ENCODE measurements at places on chromosomes 2 and 18.

- DNase-seq = no peak
Measured at GRCh38 chr18:67613731-67614130, 97.2 kb upstream of the DSEL start.

DNA sequence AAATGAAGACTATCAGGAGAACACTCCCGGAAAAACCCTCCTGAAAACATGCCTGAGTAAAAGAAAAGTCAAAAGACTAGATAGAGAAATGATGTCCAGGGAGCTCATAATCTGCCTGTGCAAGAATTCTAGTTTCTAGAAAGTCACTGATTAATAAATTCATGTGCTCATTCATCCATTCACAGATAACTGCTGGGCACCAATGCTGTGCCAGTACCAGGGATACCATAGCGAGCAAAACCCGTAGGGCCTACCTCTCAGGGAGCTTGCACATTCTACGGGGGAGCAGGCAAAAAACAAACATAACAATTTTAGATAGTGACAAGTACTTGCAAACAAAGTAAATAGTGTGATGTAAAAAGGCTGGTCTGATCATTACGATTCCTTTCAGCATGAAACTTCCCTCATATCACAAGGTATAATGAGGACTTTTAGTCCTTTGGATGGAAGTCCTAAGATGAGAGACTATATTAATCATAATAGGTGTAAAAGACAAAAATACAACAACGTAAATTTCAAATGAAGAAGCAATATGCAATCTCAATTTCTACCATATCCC is 289.9 kb downstream of the AFF3 start:
- no peak for DNase-seq

- no peak for DNase-seq
Measured at GRCh38 chr18:77811503-77811902, 561.9 kb downstream of the GALR1 start.

- DNase-seq = peak; percentile 98
Measured at GRCh38 chr2:64523666-64524603, at the start of gene AFTPH. AFTPH (plus strand) TSS chr2:64524328; CDS start chr2:64551475, 27,147 bp downstream.

DNA sequence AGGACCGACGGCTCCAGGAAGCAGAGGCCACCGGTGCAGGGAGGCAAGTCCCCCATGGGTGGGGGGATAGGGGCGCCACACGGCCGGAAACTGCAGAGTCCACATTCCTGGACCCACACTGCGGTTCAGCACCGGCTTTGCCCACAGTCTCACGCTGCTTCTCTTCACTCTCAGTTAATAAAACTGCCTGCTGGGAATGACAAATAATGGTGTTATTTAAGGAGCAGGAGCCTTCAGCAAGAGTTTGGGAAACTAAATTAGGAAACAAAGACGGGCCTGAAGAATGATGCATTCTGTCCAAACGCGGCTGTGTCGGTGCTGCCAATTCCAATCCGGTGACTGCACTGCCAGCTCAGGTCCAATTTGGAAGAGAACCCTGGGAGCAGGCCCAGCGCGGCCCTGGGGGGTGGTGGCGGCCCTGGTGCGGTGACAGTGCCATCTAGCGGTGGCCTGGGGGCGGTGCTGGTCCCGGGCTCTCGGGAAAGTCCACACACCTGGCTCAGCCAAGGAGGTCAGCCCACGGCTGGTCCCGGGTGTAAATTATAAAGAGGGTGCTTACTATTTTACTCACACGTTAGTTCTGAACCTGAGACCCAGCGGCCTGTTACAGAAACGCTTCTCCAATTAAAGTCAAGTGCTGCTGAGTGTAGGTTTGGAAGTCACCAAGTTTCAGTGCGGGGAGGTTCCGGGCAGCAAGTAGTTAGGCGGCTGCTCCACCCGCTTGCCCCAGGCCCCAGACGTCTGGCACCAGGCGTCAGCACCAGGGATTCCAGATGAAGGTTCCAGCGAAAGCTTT is 73.1 kb upstream of the PXDN start:
- DNase-seq = peak; percentile 88

GRCh38 chr2:13050764-13051163 is 334.0 kb downstream of the TRIB2 start:
- DNase-seq = no peak

Measured in GM20000 (cell line).